Forelimb muscle (tissue), 1 donor: ENCODE measurements at places on chromosomes 7 and 10. TPM values are rescaled to one million over a fixed set of nuclear protein-coding genes. Genes with fewer than 3 reads are reported as not detected.

The HACD1 gene
- 168 TPM for polyA plus RNA-seq

The ABCB4 gene
- polyA plus RNA-seq, result 0.40 TPM

The PLXDC2 gene
- 30.7 TPM for polyA plus RNA-seq

The PLXNA4 gene
- polyA plus RNA-seq, result 4.9 TPM

The C10orf62 gene
- 0.11 TPM for polyA plus RNA-seq

The ITGA8 gene
- polyA plus RNA-seq, result 7.3 TPM

The NKX1-2 gene
- not detected for polyA plus RNA-seq

The JCAD gene
- polyA plus RNA-seq, result 24.7 TPM

The LIPK gene
- polyA plus RNA-seq, result not detected

The AEBP1 gene
- 65.4 TPM for polyA plus RNA-seq

The DNAJC12 gene
- polyA plus RNA-seq, result 5.6 TPM

The PAOX gene
- 2.5 TPM for polyA plus RNA-seq

The PPP1R17 gene
- polyA plus RNA-seq, result not detected

The SNX10 gene
- 2.2 TPM for polyA plus RNA-seq

The MSMB gene
- polyA plus RNA-seq, result not detected

The SPACDR gene
- 1.7 TPM for polyA plus RNA-seq

GRCh38 chr10:62907470-62908212 lies 91.5 kb upstream of the EGR2 start:
- DNase-seq, result no peak

DNA sequence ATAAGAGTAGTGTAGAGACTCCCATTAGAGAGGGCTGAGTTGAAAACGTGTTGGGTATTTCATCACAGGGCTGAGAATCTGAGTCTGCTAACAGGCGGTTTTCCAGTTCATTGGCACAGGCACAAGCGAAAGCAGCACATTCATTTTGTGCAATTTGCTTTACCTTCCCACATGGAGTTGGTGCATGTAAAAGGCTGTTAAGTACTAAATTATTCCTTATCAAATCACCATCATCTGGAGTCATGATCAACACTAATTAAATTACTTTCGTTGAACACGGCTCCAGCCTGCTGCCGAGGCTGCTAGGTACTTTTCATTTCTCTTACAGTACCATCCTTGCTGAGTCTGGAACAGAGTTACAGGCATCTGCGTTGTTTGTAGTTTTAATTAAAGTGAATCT lies 43.8 kb downstream of the ETV1 start:
- no peak for DNase-seq

GRCh38 chr10:98431016-98431415 lies 15.7 kb downstream of the HPS1 start:
- DNase-seq, result no peak

DNA sequence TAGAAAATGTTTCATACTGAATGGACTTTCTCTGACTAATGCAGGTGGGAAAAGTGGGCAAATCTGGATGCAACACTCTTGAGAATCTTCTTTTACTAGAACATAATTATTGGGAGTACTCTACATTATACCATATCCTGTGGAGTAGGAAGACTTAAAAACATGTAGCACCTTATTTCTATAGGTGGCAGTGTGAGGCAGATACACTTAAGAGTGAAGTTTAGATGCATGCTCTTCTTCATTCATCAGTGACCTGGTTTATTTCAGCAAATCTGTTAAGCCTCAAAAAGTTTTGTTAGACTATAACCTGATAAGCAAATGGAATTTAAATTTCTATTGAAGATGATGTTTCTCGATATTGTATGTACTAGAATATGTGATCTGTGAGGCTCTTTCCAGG lies 1087.1 kb upstream of the LRRN3 start:
- no peak for DNase-seq

GRCh38 chr7:155345490-155345889 lies 47.8 kb downstream of the INSIG1 start:
- no peak for DNase-seq

GRCh38 chr7:79434867-79435266 lies 18.6 kb downstream of the MAGI2 start:
- DNase-seq, result no peak

DNA sequence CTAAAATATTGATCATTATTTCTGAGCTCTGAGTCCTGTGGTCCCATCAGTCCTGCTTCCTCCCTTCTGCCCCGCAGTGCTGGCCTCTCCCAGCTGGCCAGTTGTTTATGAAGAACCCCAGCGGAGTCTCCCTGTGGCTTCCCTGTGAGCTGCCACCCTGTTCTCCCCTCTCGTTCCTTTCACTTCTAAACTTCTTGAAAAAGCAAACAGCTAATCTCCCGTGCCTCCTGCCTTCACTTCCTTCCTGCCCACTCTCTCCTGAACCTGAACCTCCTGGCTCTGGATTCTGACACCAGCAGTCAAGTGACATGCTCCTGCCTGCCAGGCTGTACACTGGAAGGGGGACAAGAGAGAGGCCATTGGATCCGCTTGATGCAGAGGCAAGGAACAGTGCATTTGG lies 63.7 kb upstream of the ZPBP start:
- DNase-seq, result no peak

- DNase-seq, result no peak
Observed at GRCh38 chr7:99371376-99371920, 3.1 kb upstream of the ARPC1B start.

- no peak for DNase-seq
Observed at GRCh38 chr7:74479066-74479781, 25.5 kb downstream of the GTF2IRD1 start.

DNA sequence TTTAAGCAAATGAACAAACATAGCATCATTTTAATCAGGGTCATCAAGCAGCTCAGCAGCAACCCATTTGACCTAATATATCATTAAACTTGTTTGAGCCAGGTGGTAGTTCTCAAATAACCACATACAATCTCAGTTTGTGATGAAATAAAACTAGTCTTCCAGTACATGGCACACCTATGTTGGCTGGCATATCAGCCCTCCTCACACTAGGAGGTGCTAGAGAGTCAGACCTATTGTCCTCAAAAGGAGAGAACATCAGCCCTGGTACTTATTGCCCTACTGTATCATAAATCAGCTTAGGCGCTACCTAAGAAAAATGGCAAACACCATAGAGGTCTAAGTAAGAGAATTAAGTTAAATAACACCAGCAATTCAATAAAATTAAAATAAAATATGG lies 81.7 kb downstream of the CABCOCO1 start:
- DNase-seq, result no peak

GRCh38 chr7:121429798-121430197 lies 33.7 kb upstream of the FAM3C start:
- DNase-seq, result no peak

- no peak for DNase-seq
Observed at GRCh38 chr10:120051671-120052070, 159.1 kb downstream of the SEC23IP start.

- no peak for DNase-seq
Observed at GRCh38 chr10:69677985-69678654, 48.1 kb downstream of the FAM241B start.

DNA sequence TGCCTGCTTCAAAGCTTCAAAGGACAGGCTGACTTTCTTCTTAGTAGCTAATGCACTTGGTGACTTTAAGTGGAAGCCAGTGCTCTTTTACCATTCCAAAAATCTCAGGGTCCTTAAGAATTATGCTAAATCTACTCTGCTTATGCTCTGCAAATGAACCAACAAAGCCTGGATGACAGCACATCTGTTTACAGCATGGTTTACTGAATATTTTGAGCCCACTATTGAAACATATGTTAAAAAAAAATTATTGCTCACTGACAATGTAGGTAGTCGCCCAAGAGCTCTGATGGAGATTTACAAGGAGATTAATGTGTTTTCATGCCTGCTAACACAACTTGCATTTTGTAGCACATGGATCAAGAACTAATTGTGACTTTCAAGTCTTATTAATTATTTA lies 258.2 kb upstream of the HGF start:
- no peak for DNase-seq

- no peak for DNase-seq
Observed at GRCh38 chr7:28291559-28291958, 111.0 kb upstream of the JAZF1 start.

- DNase-seq, result no peak
Observed at GRCh38 chr7:176786-177459, 15.4 kb upstream of the FAM20C start.

DNA sequence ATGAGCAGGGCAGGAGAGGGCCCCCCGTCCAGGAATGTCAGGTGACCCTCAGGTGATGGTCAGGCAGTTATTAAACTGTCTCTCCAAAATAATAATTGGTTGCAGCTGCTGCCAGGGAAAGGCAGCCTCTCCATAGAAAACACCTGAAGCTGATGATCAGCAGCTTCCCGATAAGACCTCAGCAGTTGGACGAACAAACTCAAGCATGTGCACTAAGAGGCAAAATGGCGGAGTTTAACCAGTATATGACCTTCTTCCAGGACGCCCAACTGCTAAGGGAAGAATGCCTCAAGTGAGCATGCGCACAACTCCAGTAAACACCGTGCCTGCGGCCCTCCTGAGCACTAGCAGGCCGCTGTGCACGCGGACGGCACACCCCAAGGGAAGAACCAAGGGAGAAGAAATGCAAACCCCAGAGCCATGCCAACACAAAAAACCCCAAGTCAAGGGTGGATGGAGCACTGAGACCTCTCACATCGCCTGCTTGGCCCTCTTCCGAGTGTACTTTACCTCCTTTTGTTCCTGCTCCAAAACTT lies 38.9 kb upstream of the ADARB2 start:
- no peak for DNase-seq

DNA sequence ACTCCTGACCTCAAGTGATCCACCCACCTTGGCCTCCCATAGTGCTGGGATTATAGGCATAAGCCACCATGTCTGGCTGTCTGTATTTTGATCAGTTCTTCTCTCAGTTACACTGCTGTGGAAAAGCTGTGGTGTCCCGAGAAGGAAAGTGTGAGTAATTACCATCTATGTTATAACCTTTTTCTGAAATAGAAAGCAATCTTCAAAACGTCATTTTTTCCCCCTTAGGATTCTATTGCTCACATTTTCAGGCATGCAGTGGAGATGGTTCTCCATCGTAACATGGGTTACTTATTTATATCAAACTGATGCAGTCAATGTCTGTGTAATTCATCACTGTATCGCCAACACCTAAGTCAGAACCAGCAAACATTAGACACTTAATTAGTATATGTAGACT lies 103.5 kb upstream of the FAM3C start:
- no peak for DNase-seq

DNA sequence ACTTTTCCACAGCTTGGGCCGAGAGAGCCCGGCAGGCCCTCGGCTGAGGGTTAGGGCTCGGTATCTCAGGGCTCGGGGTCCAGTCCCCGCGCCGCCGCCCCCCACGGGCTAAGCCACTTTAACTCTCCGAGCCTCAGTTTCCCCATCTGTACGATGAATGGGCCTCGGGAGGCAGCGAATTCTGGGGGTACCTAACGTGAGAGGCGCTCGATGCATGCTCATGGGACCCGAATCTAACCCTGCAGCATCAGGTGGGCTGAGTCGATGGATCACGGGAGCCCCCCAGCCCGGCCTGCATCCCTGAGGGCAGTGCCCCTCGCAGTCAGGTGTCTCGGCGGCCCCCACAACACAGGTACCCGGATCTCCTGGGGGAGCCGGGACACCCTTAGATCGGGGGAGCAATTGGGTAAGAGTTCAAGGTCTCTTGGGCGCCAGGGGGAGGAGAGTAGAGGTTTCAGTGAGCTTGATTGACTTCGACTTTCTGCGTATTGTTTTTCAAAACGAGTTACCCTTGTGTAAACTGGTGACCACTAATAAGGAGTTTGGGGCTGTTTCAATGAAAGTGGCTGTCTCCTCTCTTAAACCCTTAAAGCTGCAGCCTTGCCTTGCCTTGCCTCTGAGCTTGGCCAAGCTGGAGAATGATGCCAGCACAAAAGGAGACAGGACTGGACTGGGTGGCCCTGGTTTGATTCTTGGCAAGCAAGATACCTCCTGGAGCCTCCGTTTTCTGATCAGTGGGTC lies 631 bp downstream of the POR start:
- DNase-seq, result no peak

GRCh38 chr7:84908196-84908793 lies 278.6 kb downstream of the SEMA3D start:
- DNase-seq, result no peak

GRCh38 chr10:95694665-95695064 lies 938 bp upstream of the TCTN3 start:
- DNase-seq, result no peak

DNA sequence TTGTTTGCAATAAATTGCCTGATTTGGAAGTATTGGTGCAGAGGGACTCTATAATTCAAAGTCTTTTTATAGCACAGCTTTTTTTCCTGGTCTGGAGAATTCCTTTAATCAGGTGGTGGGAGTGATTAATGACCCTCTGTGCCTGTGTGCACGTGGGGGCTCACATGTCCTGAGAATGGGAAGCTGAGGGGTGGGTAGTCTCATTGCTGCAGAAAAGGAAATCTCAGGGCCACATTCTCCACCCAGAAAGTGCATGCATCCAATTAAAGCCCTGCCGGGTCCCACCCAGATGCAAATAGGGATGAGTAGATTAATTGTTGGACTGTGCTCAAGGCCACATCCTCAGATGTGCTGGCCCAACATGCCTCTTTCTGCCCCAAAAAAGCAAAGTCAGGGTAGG lies 324.7 kb downstream of the CXCL12 start:
- no peak for DNase-seq

DNA sequence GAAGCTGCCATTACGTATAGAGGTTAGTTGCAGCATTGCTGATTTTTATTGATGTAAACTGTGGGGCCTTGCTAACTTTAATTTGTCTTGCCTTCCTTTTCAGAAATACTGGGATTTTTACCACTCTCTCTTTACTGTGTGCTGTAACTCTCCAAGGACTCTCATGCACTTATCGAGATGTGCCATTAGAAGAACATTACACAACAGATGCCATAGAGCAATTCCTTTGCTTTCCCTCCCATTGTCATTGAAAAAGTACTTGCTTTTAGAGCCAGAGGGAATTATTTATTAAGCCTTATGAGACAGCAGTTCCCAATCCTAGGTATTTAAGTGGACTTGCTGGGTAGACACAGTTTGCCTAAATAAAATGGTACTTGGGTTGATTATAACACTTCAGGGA lies 51.7 kb downstream of the ASB4 start:
- no peak for DNase-seq

GRCh38 chr10:13536674-13537366 lies 8.0 kb upstream of the BEND7 start:
- DNase-seq, result no peak

GRCh38 chr7:37645282-37646050 lies 38.1 kb upstream of the GPR141 start:
- no peak for DNase-seq

DNA sequence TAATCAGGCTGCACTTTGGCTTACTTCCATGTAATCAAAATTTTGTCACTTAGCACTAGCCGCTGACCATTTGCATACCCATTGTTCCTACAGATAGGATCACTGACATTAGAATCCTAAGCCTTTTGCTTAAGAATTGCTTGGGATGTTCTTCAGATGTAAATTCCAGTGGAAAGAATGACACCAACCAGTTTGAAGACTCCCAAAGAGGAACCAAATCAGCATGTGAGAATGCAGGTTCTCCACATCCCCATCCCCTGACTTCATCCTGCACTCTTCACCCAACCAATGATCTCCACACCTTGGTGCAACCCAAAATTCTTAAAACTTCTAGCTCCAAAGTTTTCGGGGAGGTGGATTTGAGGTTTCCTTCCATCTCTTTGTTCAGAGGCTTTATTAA lies 345.6 kb downstream of the GPAM start:
- DNase-seq, result no peak

- DNase-seq, result no peak
Observed at GRCh38 chr7:23276947-23277346, 22.2 kb upstream of the MALSU1 start.
